ENCODE measurements at places on chromosomes 7 and 10.

- DNase-seq: peak; percentile 84
These were observed 4.6 kb upstream of the VGF start for GRCh38 chr7:101169838-101170551.

DNA sequence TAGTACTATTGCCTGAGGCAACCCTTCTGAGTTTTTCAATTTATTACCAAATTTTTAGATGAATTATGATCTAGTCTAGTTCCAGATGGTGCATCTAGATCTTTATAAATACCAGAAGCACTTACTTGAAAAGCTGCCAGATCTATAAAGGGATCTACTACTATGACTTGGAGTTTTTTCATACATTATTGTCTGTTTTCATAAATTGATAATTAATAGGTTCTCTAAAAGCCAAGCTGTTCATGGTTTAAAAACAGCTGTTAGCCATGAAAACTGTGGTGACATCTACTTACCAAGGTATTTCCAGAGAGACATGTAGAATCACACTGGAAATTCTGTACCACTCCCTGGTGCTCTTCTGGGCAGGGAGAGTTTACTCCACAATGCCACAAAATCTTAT, 786.5 kb upstream of the C7orf33 start:
- no peak for DNase-seq

- peak; percentile 34 for DNase-seq
These were observed 74.7 kb downstream of the CXCL12 start for GRCh38 chr10:44309939-44310761.

- no peak for DNase-seq
These were observed 74.0 kb upstream of the NANOS1 start for GRCh38 chr10:118955531-118955930.

DNA sequence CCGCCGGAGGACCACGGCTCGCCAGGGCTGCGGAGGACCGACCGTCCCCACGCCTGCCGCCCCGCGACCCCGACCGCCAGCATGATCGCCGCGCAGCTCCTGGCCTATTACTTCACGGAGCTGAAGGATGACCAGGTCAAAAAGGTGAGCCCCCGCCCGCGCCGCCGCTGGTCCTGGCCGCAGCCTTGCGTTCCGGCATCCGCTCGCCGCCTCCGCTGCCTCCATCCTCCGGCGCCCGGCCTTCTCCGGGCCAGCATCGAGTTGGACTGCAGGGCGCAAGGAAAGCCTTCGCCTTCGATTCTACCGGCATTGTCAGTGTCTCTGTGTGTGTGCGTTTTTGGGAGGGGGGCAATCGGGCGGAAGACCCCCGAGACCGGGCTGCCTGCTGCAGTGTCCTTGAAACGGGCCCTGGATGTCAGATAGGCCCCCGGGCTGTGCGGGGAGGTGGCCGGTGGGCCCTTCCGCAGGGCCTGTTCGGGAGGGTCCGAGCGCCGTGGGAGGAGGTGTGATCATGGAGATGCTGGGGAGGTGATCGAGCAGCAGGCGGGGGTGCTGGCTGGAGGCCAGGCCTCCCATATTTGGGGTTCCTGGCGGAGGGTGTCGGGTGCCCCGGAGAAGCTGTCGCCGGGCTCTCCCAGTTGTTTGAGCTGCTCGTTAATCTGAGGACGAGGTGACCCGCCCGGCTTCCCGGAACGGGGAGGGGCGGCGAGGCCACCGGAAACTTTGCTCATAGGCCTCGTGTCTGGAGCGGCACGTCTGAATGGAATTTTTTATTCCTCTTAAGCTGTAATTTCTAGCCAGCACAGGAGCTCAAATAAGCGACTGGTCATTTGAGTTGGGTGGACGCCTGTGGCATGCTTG, 40.8 kb downstream of the HK1 start:
- peak; percentile 70 for DNase-seq

GRCh38 chr7:135994466-135995205, 17.5 kb upstream of the MTPN start:
- no peak for DNase-seq

- no peak for DNase-seq
These were observed 70.6 kb downstream of the PTPRN2 start for GRCh38 chr7:158517072-158517471.
